ENCODE measurements at places on chromosomes 1 and 21.

- DNase-seq: no peak
Observed at GRCh38 chr1:50416553-50417453, 6.4 kb downstream of the DMRTA2 start.

DNA sequence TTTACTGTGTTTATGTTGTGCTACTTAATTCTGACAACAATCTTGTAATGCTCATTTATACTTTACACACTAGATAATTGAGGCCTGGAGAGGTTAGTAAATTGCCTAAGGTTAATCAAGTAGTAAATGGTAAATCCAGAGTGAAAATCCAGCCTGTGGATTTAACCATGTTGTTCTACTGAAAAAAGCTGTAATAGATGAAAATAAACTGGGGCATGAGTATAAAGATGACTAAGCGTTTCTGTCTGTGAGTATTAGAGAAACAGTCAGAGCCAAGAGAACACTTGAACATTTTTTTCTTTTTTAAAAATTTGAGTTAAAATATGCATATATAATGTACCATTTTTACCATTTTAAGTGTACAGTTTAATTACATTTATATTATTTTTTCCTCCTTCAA, 47.9 kb upstream of the LEPR start:
- DNase-seq: peak; percentile 72

DNA sequence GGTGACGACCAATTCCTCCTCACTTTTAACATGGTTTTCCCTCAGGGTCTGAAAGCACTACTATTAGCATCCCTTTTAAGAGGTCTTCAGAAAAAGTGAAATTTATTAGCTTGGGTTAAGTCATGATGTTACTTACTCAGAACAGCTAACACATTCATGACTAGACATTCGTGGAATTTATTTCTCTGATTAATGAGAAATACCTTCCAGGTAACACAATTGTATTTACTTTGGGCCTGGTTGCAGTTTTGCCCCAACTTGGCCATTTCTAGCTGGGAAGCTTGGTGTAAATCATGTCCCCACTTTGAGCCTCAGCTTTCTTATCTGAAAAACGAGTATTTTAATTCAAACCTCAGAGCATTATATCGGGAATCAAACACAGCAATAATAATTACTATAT, 119.2 kb upstream of the SPATA6 start:
- DNase-seq: no peak

DNA sequence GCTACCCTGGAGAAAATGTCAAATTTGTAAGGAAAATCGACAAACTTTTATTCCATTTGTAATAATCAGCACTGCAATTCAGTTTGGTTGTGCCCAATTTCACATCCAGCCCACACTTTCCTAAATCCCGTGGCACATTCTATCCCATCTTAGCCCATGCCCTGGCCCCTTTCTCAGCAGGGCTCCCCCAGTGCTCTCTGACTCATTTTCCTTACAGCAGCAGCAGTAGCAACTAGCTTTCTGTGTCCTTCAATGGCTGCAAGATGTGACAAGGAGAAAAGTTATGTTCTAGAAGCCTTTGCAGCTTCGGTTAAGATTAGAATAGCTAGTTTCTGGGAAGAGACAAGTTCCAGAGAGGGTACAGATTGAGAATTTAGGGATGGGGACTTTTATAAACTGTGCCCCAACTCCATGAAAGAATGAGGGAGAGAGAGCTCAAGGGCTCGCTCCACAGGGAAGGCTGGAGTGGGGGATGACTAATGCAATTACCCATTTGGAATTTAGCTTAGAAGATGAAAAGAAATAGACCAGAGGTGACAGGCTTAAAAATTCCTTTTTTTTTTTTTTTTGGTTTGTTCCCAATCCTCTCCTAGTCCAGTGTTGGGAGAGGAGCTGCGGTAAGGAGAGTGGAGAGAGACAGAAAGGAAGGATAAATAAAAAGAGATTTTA, 47.0 kb upstream of the POU2F1 start:
- no peak for DNase-seq

DNA sequence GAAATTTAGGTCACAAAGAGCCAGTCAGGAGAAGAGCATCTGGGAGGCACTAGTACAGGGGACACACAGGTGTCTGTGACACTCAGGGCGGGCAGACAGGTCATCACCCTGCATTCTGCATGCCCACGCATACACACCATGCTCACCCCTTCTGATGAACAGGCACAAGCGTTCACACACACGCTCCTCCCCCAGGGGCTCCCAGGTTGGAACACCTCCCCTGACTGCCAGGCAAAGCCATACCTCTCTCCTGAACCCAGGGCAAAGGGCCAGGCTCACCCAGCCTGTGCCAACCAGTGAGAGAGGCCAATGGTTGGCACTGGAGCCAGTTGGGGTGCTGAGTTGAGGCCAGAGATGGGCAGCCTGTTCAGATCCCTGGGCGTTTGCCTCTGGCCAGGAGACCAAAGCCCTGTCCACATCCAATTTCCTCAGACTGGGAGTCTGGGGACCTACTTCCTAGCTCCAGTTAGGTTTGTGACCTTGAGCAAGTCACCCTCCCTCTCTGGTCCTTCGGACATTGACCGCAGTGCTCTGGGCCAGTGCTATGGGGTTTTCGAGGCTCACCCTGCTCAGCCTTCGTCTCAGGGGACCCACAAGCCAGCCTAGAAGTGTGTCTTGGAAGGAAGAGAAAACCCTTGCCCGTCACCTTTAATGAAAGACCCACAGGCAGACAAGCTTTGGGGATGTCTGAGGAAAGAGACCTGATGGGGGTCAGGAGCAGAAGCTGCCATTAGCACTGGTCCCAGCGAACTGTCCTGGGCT, 5.8 kb upstream of the LAD1 start:
- DNase-seq: no peak

- DNase-seq: no peak
Observed at GRCh38 chr21:31986035-31986856, 113.4 kb downstream of the HUNK start.

GRCh38 chr1:7333620-7334019, 437.5 kb upstream of the VAMP3 start:
- no peak for DNase-seq

- DNase-seq: no peak
Observed at GRCh38 chr1:205915354-205915990, 27.8 kb downstream of the SLC26A9 start.

GRCh38 chr1:3067301-3067670, 1.7 kb upstream of the PRDM16 start:
- no peak for DNase-seq

- DNase-seq: no peak
Observed at GRCh38 chr21:46150073-46150472, 5.3 kb downstream of the FTCD start.

- DNase-seq: peak; percentile 77
Observed at GRCh38 chr1:51519865-51520699, 1.0 kb upstream of the EPS15 start.

DNA sequence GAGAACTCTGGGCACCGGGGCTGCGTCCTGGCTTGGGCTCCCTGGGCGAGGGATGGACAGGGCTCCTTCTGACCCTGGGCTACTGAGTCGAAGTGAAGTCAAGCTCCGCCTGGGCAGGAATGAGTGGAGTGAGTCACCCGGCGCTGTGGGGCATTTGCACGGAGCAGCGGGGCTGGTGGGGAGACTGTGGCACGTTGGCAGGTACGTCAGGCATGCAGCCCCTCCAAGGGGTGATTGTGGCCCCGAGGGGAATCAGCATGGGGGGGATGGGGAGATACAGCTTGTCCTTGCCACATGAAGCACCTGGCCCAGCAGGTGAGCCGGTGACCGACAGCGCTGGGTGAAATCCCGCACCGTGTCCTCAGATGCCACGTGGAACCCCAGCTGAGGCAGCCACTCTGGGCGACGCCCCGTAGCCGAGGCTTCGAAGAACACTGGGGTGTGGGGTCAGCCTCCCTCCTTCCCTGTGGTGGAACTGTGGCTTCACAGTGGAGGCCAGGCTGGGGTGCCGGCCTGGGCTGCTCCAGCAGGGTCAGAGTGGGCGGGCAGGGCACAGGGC, 62.3 kb downstream of the COL18A1 start:
- DNase-seq: no peak

DNA sequence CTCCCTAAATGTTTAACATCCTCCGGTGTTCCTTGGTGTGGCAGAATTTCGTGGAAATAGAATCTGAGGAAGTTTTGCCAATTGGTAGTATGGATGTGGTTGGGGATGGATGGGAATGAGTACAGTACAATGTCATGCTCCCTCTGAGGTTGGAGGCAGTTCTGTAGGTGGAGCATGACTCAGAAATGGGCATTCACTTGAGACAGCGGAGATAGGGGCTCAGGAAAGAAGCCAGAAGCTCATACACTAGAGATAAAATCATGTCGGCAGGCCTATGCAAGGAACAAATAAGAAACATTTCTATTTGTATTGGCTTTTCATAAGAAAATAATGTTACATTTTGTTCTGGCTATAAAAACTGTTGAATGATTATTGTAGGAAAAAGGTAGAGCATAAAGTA, 196.0 kb downstream of the URB2 start:
- no peak for DNase-seq

DNA sequence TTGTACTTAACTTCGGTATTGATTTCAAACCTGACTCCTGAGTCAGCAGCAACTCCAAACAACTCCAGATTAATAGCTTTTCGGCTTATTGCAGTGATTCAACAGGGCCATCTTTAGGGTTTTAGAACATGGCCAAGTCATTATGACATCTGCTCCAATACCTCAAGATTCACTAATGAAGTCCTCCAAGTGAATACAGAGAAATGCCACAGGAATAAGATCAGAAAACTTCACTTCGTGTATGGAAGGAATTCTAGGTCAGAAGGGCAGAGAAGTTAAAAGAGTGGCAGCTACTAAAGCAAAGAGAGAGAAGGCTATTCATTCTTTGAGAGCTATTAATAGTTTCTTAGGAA, 7.6 kb upstream of the C1orf116 start:
- no peak for DNase-seq

GRCh38 chr1:85454214-85454613, 10.7 kb downstream of the DDAH1 start:
- no peak for DNase-seq

DNA sequence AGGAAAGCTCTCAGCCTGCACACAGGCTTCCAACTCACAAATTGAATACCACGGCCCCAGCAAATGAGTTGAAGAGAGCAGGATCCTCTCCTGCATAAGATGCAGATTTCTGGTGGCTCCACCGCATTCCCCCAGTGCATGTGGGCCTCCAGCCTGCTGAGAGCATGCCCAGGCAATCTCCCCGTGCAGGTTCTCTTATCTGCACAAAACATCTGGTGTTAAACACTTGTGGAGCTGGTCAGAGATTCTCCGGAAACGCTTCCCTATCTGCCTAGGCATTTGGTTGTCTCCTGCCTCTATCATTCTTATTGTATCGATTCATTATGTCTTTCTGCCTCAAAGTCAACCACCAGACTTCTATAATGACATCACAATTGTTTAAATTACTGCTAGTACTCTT, 1349.0 kb upstream of the B3GALT2 start:
- DNase-seq: no peak

DNA sequence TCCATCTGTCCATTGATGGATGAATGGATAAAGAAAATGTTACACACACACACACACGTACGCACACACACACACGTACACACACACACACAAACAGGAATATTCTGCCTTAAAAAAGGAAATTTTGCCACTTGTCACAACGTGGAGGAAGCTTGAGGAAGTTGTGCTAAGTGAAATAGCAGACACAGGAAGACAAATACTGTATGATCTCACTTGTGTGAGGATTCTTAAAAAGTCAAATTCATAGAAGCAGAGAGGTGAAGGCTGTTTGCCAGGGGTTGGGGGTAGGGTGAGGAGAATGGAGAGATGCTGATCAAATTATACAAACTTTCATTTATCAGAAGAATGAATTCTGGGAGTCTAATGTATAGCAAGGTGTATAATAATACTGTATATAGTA, 73.2 kb downstream of the KIF14 start:
- no peak for DNase-seq

DNA sequence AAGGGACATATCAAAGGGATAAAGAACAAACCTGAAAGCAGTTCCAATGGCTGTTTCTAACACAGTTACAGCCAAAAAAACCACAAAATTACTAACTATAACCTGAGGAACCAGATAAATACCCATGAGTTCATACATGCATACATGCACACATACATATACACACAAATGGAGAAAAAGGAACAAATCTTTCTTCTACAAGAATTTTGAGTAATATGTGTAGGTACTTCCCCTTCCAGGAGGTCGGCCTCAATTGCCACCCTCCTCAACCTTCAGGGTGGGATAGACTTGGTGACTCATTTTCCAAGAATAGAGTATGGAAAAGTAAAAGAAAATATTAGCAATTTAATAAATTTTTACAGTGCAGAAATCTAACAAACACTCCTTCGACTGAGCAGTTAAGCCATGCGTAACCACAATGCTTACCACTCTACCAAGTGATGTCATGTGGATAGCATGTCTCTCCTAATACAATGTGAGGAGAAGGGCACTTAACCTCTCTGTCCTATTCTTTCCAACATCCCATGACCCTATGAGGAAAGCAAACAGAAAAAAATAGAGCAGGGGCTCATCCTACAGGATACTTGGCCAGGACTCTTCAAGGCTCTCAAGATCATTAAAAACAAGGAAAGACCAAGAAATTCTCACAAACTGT, 243.0 kb upstream of the RUNX1 start:
- no peak for DNase-seq

DNA sequence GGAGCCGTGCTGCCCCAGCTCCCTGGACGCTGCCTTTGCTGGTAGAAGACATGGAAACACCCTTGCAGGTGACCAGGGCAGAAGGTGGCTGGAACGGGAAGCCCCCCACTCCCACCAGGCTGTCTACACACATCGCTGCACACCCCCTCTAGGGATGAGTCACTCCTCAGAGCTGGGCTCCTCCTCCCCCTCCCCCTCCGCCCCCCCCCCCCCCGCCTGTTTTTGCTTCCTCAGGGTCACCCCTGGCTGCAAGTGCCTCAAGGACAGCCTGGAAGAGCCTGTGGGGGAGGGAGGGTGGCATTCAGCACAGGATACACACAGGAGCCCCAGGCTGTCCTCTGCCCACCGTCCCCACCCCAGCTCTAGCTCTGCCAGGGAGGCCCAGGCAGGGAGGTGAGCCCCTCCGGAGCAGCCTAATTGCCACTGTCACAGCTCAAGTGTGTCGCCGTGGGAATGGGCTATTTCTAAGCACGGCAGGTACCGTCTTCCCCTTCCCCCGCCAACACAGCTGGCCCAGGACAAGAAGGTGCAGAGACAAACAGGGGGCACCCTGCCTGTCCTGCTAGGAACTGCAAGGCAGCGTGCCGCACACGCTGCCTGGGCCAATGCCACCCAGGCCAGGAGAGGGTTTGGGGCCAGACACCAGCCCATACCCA, 2.5 kb downstream of the FNDC10 start:
- DNase-seq: no peak

DNA sequence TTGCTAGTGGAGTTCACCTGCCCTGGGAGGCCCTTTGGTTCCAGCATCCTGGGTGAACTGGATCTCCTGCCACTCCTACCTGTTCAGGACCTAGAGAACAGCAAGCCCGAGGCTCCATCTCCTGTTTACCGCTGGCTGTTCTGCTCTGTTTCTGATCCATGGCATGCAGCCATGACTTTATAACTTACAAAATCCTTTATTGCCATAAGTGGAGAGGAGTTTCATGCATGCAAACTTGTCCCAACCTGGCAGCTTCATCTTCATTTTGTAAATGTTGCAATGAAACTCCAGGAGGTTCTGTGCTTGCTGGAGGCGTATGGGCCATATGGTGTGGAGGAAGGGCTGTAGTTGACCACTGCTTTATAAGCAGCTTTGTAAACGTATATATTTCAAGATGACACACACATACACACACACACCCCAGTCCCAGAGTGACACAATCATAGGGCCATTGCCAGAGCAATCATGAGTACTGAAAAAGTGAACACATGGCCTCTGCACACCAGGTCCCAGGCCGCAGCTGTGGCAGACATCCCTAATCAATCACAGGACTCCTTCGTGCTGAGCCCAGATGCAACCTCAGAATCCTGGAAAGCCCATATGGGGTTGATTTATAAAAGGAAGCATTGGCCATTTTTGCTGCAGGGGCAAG, 69.0 kb downstream of the UBIAD1 start:
- no peak for DNase-seq

- no peak for DNase-seq
Observed at GRCh38 chr1:116425987-116426386, 52.9 kb downstream of the ATP1A1 start.
